ENCODE measurements at places on chromosomes 6 and 20.

- no peak for DNase-seq
These were observed 19.8 kb upstream of the LMBRD1 start for GRCh38 chr6:69816569-69816968.

DNA sequence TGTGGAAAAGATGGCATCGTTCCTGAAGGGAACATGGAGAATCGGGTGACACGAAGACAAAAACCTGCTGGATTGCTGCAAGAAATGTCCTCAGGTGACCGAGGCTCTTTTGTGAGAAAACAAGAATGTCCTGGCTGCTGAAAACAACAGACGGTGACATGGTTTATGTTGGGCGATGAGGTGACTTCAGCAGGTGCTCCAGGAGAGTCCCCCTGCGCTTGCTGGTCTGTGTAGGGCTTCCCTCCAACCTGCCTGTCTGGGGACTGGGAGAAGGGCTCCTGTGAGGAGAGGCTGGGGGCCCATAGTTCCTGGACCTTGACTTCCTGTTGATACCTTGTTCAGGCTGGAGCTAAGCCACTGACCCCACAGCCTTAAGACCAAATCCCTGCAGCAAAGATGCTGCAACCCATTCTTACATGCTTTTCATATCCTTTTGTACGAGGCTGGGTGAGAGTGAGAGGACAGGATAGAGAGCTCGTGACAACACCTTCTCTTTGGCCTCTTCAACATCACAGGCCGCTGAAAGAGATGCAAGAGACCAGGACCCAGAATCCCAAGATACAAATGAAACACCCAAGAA, 134.8 kb downstream of the CD83 start:
- no peak for DNase-seq

DNA sequence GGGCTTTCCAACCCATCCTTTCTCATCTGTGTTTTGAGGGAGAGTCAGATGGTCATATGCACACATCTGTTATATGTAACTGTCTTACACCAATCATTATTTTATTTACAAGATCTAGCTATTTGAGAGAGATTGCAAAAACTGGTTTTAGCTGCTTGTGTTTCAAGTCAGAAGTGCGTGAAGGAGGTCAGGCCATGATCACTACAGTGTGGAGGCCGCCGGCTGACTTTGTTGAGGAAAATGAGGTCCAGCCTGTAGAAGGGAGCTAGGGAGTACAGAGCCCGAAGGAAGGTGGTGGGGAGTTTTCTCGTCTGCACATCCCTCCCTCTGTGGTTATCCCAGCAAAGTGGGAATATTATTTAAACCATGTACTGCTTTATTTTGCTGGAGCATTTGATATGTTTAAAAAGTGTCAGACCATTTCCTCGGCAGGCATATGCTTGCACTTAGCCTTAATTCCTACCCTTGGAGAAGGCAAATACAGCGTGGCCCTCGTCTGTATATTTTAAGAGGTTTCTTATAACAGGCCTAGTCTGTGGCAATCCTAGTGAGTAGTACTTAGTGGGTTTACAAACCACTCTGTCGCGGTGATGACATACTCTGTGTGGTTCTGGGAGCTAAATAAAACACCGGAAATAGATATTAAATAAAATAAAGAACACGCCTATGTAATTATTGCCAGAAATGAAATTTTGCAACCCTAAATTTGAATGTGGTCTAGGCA, 95.6 kb downstream of the UST start:
- DNase-seq = no peak

GRCh38 chr20:31278178-31278577, 20.7 kb downstream of the DEFB115 start:
- no peak for DNase-seq

DNA sequence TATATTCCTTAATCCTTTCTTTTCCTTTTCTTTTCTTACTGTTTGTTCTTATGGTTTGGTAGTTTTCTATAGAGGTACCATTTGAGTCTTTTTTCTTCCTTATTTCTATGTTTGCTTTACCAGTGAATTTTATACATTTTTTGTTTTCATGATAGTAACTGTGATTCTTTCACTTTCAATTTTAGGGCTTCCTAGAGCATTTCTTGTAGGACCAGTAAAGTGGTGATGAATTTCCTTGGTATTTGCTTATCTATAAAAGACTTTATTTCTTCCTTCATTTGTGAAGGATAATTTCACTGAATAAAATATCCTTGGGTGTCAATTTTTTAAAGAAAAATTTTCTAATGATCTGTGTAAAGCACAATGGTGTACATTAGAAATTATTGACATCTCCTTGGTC, 637.4 kb downstream of the CD109 start:
- DNase-seq = no peak

DNA sequence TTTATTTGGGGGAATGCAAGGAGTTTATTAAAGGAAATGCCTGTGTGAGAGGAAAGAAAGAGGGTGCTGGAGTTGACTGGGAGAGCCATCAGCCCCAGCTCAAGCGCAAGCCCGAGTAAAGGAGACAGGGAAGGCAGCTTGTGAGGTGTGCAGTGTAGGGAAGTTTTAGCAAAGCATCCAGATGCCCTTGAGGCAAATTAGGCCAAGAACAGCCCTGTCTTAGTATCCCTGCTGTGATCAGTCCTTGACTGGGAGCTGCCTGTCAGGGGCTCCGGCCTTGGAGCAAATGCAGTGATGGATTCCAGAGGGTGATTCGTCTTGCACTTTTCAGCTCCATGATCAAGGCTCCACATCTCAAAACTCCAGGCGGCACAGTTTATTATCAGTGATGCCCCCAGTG, 561.7 kb downstream of the KIF16B start:
- peak; percentile 6 for DNase-seq

GRCh38 chr20:61879303-61879620, 186.4 kb downstream of the TAF4 start:
- no peak for DNase-seq

- DNase-seq = no peak
These were observed 24.9 kb downstream of the SESN1 start for GRCh38 chr6:109069746-109070145.

DNA sequence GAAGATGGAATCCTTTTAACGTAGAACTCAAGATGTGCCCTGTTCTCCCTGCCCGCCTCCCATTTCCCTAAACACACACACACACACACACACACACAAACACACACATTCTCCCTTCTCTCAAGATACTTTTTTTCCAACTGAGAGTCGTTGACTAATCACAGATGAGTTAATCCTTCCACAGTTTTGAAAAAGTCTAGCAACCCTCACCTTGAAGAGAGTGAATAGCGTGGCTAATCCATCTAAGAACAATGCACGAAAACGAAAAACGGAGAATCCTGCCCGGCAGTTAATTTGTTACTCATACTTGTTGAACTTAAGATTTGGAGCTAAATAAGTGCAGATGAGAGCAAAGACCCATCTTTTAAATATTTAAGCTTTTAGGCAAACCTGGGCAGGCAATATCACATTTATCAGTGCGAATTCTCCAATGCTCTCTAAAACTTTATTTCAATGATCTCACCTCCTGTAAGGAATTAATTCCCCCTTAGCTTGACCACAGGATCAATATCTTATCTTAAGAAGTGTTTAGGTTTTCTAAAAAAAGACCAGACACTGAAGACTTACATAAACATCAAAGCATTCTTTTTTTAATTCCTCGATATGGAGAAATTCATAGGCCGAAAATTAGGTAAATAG, 1.1 kb downstream of the AGPAT4 start:
- no peak for DNase-seq

GRCh38 chr6:149905371-149905910, 7.5 kb upstream of the RAET1E start:
- no peak for DNase-seq

DNA sequence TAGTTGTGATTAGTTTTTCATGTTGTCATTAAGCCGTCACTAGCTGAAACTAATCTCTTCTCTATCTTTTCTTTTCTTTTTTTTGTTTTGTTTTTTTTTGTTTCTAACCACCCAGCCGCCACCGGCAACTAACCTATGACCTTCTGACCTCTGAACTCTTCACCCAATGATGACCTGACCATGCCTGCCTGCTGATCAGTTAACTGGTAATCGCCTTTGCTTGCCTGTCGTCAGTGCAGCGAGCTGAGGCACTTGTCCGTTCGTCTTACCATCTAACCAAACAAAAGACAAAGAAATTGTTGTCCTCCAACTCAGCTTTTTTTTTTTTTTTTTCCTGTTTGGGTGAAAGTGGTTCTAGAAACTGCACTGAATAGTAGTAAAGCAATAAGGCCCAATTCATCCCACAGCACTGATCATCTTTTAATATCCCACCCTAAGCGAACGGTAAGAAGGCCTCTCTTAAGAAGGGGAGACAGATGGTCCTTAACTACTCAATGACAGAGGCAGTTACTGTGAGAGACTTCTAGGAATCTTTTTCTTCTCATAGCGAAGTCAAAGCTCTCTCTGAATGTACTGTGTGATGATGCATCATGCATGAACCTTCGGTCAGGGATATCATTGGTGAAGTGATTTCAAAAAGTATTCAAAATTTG, 156.2 kb downstream of the QKI start:
- no peak for DNase-seq

DNA sequence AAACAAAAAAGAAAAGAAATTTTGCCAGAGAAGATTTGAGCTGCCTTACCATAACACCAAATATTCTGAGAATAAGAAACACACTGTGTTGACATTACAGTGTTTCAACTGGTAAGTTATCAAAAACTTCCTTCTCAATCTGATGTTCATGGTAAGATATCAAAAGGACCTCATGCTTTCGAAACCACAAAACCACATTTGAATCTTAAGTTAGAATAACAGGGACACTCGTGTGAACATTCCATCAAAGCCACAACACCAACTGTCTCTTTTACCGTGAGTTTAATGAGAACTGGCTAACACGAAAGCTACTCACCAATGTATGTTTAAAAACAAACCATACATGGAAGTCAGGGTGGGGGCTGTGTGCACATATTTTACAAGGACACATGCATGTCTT, 73.0 kb upstream of the OPRM1 start:
- no peak for DNase-seq

DNA sequence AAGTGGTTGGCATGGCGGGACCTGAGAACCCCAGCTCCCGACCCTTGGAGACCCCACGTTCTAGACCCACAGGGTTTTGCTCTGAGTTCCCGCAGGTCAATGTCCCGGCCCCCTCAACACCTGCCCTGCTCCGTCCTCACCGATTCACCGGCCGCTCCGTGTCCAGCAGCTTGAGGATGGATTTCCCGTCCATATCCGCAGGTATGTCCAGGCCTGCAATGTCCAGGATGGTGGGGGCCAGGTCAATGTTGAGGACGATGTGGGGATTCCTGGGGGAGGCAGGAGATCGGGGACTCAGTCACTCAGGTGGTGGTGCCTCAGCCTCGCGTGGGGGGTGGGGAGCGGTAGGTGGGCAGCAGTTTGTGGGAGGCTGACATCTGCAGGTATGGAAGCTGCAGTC, 106.7 kb downstream of the SULF2 start:
- DNase-seq = no peak

- DNase-seq = no peak
These were observed 72.1 kb downstream of the MAP3K5 start for GRCh38 chr6:136720045-136720770.

- no peak for DNase-seq
These were observed 163.8 kb downstream of the CLVS2 start for GRCh38 chr6:123159861-123160260.

- no peak for DNase-seq
These were observed 315.7 kb upstream of the NT5E start for GRCh38 chr6:85134172-85134571.

DNA sequence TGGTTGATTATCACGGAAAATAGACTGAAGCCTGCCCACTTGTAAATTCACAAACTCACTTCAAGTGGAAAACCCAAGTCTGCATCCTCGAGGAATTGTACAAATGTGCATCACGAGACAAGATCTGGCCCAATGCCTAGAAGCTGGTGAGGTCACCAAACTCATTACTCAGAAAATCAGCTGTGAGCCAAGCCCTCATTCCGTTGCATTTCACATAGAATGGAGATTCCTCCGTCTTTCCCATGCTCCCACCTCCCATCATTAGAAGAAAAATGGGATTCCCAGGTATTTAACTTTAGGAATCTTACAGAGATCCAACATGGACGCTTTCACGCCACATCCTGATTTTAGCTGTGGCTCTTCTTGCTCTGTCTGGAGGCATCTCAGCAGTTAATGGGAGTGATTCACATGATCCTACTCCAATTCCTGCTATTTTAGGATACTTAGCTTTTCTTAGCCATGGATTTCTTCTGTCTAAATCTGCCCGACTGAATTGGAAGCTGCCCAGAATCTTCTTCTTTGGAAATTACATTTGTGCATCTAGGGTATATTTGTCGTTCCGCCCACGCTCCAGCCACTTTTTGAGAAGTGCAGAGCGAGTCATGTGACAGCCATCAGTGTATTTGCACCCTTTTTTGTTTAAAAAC, 68.7 kb upstream of the STMND1 start:
- DNase-seq = no peak

GRCh38 chr20:31670371-31671228, 32.9 kb downstream of the COX4I2 start:
- no peak for DNase-seq

- no peak for DNase-seq
These were observed 22.0 kb upstream of the ABCC10 start for GRCh38 chr6:43405354-43405753.

- DNase-seq = no peak
These were observed 49.5 kb downstream of the ZNF334 start for GRCh38 chr20:46463852-46464251.

- DNase-seq = no peak
These were observed 100.0 kb downstream of the CRYBG1 start for GRCh38 chr6:106460481-106460880.

DNA sequence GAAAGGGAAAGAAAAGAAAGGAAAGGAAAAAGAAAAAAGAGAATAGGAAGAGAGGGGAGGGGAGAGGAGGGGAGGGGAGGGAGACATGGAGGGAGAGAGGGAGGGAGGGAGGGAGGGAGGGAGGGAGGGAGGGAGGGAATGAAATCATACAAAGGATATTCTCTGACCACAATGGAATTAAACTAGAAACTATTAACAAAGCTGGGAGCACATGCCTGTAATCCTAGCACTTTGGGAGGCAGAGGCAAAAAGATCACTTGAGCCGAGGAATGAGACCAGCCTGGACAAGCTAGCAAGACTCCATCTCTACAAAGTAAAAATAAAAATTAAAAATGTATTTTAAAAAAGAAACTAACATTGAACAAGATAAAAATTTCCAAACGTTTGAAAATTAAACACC, 62.8 kb downstream of the ILRUN start:
- DNase-seq = no peak

DNA sequence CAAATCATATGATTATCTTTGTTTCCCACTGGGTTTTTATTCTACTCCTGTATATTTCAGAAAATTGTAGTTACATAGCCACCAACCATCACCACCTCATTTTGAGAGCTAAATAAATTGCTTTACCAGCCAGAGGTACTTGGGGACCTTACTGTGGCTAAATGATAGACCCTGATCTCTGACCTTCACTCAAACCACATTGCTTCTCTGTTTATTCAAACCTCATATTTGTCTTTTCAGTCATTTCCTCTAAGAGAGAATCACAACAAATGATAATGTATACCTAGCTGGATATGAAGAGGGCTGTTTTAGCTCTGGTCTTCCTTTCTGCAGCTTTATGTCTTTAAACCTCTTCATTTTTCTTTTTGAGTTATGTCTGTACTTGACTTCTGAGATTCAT, 142.8 kb downstream of the ADGB start:
- no peak for DNase-seq

All from SK-N-DZ (cell line).